Activated T-helper 1 cell treated with anti-CD3 and anti-CD28 coated beads, Interleukin-2, amount 50 U/mL, for 16 hours (primary cell): ENCODE measurements at places on chromosomes 2 and 18.

DNA sequence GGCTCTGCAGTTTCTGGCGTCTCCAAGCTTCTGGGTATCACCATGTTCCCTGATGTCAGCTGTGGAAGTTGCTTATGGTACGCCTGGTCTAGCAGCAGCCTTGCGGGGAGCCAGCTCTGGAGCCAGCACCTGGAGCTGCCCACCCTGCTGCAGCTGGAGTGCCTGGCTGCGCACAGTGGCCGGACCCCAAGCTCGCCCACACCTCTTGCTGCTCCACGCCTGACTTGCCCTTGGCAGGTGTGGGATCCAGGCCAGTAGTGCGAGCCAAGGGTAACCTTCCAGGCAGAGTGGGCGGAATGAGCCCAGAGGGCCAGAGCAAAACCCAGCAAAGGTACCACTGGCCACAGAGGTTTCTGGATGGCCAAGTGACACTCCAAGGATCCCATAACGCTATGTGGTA lies 13.2 kb upstream of the EML6 start:
- DNase-seq, result no peak

DNA sequence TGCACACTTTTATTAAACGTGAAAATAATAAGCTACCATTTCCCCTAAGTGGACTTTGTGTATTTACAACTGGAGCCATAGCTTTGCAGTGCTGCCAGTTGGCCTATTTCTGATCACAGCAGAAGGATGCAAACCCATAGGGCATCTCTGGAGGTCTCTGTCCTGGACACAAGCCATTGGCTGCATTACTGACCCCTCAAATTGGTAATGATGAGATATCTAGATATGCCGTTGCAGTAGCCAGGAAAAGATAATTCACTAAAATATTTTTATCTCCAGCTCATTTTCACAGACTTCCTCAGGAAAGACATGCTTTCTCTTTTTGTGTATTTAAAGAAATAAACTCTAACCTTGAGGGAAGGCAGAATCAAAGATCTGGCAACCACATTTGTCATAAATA lies 182.5 kb downstream of the TDRD15 start:
- no peak for DNase-seq

DNA sequence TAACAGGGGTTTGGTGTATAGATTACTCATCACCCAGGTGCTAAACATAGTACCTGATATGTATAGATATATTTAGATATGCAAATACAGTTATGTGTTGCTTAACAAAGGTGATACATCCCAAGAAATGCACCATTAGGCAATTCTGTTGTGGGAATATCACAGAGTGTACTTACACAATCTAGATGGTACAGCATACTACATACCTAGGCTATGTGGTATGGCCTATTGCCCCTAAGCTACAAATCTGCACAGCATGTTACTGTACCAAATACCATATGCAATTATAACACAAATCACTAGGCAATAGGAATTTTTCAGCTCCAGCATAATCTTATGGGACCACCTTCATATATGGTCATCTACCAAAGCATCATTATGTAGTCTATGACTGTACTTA lies 43.5 kb upstream of the NPAS2 start:
- DNase-seq, result no peak

- no peak for DNase-seq
These were observed 504.0 kb downstream of the PLCL1 start for GRCh38 chr2:198308368-198308767.

DNA sequence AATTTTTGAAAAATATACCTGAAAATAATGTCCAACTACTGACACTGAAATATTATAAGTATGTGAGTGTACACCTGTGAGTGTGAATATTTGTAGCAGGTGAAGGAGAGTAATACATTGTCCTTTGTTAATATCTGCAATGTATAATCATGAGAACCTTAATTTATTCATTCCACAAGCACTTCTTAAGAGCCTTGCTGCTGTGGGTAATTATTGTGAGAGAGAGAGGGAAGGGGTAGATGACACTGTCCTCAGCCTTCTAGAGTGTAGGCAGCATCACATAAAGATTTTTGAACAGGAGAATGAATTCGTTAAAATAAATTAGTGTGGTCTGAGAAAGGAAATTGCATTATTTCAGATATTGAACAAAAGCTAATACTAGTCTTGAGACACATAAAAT lies 157.2 kb downstream of the MAP2 start:
- DNase-seq, result no peak

DNA sequence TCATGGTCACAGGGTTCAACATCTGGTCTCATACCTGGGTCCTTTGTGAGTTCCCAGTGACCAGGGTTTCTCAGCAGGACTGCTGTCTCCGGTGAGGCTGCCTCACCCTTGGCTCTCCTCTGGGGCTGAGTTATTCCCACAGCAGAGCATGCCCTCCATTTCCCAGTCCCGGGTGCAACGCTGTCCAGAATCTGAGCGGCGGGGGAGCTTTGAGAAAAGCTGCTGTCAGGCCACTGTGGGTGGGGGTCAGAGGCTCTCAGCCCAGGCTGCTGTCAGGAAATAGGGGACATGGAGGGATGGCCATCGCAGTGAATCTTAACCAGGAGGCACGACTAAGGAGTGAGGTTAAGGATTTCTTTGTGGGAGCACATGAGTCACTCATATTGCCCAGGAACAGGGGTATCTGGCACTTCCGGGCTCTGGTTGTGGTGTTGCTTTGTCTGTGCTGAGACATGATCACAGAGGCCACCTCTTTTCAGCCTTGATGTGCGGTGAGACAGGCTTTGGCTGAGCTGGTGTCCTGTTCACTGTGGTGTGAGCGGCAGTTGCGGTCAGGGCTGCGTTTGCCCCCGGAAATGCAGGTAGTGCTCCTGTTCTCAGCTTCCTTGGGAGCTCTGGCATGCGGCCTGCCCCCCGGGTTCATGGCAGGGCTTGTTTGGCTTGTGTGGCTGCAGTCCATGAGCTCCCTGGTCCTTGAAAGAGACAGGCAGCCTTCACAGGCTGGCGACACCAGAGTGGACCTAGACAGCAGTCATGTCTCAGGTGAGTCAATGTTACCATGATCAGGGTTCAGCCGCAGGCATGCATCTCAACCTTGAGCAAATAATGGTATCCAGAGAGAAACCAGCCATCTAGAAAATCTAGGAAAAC lies 310.7 kb upstream of the MYT1L start:
- DNase-seq, result no peak

GRCh38 chr2:238240757-238241711 lies 1.2 kb upstream of the HES6 start:
- no peak for DNase-seq

DNA sequence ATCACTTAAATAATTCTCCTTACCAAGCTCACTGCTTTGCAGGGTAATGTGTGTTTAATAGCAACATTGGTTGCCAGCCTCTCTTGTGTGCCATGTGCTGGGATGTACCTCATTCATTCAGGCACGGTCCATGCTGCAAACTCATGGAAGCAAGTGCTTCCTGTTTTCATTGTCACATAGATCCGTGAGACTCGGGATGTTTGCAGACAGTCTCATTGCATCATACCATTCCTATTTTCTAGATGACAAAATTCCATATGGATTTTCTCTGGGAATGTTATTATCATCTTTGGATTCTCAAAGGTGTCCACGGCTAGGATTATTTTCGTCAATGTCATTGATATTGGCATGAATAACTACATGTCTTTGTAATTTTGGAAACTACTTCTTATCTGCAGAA lies 60.0 kb upstream of the HDAC4 start:
- DNase-seq, result no peak
